ENCODE measurements at places on chromosomes 2 and 18.

- DNase-seq, result no peak
These were observed 244.8 kb downstream of the PRKCE start for GRCh38 chr2:45896311-45896710.

- DNase-seq, result no peak
These were observed 96.8 kb downstream of the TGFA start for GRCh38 chr2:70456585-70457495.

GRCh38 chr2:71860381-71860926 lies 287.2 kb downstream of the CYP26B1 start:
- no peak for DNase-seq

GRCh38 chr18:26082475-26082874 lies 7.9 kb downstream of the SS18 start:
- DNase-seq, result no peak

DNA sequence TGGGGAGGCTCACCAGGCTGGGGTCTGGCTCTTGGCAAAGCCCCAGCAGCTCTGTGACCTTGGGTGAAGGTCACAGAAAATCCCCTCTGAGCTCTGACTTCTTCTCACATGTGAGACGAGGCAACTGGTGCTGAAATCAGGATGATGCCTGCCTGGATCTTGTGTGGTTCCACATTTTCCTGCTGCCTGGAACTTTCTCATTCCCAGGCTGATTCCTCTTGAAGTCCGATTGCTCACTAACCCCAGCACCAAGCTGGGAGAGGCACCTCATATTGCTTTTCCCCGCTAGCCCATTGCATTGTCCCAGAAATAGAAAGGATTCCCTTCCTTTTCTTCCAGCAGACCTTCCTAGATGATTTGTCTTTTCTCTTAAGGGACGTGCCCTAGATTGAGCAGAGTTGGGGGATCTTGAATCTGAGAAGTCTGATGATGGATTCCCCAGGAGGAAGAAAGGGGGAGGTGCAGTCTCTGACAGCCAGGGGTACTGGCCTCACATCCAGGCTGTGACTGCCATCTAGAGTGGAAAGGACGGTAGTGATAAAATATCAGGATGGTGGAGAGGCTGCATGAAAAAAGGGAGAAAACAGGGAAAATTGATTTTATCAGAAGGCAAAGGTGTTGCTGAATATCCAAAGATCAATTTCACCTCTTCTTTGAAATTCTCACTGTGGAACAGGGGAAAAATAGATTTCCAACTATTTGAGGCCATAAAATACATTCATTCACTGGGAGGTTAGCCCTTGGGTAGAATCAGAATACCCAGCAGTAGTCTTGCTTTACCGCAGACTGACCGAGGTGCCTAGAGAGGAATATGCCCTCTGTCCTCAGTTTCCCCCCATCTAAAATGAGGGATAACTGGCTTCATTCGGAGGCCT lies 96.3 kb downstream of the FAM210A start:
- DNase-seq, result peak; percentile 2

DNA sequence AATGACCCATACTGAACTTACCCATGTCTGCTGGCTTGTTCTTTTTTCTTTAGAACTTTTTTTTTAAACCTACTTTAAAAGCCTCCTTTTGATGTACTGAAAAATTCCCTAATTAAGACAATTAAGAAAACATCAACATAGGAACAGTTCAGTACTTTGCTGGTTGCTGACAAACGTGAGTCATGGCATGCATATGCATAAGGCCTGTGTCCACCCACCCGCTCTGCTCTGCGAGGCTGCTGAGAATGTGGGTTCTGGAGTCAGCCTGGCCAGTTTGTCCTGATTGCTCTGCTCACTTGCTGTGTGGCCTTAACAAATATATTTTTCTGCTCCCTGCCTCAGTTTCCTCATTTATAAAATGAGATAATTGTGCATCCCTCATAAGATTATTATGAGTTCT lies 27.3 kb downstream of the LAMA3 start:
- DNase-seq, result no peak

GRCh38 chr18:65750389-65751154 lies at the start of gene CDH7:
Gene CDH7 (plus strand): TSS chr18:65751012. CDS start chr18:65762843, 11,831 bp downstream.
- no peak for DNase-seq

DNA sequence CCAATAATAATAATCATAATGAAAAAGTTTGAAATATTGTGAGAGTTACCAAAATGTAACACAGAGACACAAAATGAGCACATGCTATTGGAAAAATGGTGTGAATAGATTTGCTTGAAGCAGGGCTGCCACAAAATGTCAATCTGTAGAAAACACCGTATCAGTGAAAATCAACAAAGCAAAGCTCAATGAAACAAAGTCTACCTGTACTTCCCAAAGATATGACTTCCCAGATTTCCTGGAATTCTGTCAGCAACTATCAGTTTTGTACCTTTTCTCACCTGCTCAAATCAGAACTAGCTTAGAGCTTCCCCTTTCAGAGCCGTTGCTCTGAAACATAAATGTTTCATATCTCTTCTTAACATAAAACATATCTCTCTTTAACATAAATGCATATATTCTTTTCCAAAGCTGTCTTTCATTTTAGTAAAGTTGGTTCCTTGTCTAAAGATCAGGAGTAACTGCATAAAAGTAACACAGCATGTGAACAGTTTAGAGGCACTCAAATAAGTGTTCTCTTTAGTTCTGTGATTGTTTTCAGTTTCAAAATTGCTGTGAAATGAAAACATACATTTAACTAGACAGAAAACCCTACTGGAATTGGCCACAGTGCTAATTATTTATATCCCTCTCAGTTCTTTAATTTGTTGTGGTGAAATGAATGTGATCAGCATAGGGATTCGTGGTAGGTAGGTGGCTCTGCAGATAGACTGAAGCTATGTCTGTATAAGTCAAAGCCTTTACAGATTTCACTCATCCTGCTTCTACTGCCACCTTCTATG lies 262.5 kb downstream of the KCNJ3 start:
- no peak for DNase-seq

DNA sequence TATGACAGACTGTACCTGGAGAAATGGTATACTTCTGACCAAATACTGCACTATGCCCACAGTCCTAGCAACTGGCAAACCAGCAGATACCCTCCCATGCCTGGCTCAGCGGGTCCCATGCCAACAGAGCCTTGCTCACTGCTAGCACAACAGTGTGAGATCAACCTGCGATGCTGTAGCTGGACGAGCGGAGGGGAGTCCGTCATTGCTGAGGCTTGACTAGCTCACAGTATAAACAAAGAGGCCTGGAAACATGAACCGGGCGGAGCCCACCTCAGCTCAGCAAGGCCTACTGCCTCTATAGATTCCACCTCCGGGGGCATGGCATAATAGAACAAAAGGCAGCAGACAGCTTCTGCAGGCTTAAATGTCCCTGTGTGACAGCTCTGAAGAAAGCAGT lies 93.2 kb upstream of the CAB39 start:
- DNase-seq, result no peak

DNA sequence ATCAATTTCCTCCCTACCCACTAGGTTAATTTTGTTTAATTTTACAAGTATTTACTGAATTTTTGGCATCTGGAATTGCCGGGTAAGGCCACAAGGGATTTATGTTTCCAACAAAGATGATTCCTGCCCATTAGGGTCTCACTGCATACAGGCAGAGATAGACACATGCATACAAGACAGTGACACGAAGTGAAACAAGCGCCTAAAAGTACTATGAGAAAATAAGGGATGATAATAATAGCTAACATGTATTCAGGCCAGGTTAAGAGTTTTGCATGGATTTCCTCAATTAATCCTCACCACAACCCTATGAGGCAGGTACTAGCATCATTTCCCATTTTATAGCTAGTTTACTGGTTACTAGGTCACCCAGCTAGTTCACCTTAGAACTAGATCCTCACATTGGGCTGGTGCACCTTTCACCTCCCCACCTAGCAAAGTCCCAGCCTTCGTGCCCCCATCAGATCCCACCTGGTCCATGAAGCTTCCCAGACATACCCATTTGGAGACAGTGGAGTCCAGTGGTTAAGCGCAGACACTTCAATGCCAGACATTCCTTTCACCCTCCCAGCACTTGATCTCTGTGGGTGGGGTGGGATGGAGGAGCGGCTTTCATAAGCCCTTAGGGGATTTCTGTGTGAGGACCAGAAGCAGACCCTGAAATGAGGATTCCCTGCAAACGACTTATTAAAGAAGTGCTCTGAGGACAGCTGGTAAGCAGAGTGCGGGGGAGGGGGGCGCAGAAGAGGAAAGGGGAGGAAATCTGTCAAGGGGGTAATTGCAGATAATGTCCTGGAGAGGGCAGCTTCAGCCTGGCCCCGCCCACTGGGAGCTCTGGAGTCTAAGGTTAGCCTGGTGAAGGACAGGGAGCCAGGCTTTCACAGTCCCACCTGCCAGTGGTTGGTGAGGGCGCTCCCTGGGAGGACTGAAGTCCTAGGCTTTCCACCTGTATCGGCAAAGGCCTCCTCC lies 5.8 kb upstream of the DGUOK start:
- DNase-seq, result no peak

DNA sequence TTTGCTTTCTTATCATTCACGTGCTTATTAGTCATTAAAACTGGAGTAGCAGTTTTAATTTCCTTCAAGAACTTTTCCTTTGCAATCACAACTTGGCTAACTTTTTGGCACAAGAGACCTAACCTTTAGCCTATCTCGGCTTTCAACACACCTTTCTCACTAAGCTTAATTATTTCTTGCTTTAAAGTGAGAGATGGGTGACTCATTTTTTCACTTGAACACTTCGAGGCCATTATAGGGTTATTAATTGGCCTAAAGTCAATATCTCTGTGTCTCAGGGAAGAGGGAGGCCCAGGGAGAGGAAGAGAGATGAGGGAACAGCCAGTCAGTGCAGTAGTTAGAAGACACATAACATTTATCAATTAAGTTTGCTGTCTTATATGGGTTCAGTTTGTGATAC lies 289.8 kb downstream of the RBM43 start:
- DNase-seq, result no peak

- no peak for DNase-seq
These were observed 27.4 kb downstream of the FABP1 start for GRCh38 chr2:88100489-88100858.

DNA sequence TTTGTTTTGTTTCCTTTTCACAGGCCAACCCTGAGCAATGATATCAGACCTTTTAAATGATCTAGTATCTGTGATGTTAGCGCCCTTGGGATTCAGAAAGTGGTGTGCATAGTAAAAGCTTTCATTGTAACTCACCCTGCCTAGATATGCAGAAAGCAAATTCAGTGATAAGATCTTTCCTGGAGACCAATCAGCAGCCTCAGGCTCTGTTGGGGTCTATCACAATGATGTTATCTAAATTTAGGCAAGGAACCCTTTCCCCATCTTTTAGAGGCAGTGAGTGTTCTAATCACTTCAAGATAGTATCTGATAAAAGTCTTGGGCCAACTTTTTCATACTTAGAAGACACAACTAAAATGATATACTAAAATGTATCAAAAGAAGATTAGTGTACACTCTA lies 23.6 kb upstream of the PNO1 start:
- no peak for DNase-seq

- no peak for DNase-seq
These were observed 5.9 kb downstream of the LYPD1 start for GRCh38 chr2:132664096-132664495.

DNA sequence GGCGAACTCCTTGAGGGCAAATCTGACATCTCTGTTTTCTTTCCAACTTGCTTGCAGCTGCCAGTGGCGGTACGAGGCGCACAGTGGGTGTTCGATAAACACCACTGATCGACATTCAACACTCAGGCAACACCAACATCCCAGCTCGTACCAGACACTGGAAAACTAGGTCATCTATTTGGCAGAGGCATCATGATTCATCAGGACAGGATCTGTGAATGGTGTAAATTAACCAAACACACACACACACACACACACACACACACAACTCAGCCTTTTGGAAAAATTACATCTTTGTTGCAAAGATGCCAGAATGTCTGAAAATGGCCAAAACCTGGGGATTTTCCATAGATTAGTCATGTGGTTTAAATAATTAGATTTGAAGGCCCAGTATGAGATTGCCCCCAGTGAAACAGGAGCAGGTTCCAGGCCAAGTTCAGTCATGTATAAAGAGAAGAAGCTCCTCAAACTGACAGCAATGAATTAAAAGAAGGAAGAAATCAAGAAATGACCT lies 150.5 kb upstream of the NCKAP5 start:
- DNase-seq, result no peak

DNA sequence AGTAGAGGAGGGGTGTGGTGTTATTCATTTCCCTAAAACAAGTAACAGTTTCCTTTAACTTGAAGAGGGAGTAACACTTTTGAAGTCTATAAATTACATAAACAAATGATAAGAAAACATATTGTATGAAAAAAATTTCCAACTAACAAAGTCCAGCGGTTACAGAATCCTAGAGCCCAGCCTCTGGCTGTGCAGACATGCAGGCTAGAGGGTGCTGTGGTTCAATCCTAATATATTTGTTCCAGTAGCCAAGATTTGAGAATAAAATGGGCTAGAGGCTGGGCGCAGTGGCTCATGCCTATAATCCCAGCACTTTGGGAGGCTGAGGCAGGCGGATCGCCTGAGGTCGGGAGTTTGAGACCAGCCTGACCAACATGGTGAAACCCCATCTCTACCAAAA lies 56.9 kb downstream of the WDR75 start:
- no peak for DNase-seq

GRCh38 chr2:212360068-212360460 lies 178.5 kb downstream of the ERBB4 start:
- no peak for DNase-seq

- no peak for DNase-seq
These were observed 20.8 kb upstream of the TNS1 start for GRCh38 chr2:218023636-218024035.

- no peak for DNase-seq
These were observed 10.5 kb downstream of the C1QL2 start for GRCh38 chr2:119147776-119148715.

DNA sequence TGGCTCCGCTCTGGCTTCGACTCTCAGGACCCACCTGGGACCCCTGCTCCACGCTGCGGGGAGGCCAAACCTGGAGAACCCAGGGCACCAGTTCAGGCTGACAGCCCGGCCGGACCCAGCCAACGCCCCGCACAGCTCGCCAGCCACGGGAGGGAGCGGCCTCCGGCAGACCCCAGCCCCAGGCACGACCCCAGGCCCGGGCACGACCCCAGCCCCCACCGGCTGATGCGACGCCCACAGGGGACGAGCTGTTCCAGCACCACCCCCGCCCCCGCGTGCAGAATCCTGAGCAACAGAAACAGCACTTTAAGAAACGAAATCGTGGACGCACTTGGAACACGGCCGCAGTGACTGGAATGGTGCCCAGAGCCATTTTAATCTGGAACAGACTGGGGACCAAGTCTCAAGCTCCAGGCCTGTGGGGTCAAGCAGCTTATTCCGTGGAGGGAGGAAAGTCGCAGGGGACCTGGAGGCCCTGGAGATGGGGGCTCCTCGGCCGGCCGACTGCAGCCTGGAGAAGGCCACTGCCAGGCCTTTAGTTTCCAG lies 74.2 kb downstream of the MBP start:
- DNase-seq, result no peak

- no peak for DNase-seq
These were observed 298.2 kb downstream of the CDCA7 start for GRCh38 chr2:173652767-173653431.

DNA sequence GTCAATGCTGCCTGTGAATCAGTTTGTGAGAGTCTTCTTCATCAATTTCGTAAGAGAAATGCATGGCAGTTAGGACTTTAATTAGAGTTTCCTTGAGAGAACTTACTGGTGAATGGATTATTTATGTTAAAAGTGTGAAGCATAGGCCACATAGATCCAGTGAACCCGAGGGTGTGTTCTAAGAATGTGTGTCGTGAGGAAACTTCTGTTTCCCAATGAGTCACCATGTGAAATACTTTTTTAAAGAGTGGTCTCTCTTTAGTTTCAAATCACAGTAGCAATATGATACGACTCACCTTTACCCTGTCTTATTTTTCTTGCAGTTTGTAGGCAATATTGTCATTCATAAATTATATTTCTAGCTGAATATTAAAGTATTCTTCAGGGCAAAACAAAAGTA lies 18.5 kb downstream of the THSD7B start:
- no peak for DNase-seq

Data from KG1 (cell line).